ENCODE measurements at places on chromosomes 7 and 10.

GRCh38 chr7:159158888-159159405 is 14.3 kb upstream of the VIPR2 start:
- DNase-seq = no peak

DNA sequence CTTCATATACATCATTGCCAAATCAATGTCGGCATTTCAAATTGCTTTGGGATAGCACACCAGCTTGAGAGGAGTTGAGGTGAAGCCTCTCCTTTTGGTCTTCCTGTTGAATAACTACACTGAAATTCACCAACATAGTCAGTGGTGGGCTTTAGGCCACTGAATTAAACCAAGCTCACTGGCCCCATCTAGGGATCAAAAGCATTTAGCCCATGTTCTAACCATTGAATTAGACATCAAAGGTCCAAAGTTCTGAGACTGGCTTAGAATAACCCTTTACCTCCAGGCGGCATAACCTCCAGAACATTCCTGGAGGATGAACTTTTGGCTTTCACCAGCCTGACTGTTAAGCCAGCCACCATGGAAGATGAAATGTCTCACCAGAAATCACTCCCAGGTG is 54.6 kb downstream of the BPGM start:
- no peak for DNase-seq

- DNase-seq = no peak
These were observed at the start of gene PON1 for GRCh38 chr7:95324431-95324830. PON1 (minus strand) TSS chr7:95324532; CDS start chr7:95324475, 57 bp downstream.

- DNase-seq = no peak
These were observed 2.9 kb downstream of the TECPR1 start for GRCh38 chr7:98249106-98249505.

GRCh38 chr7:2437537-2438148 is 34.2 kb downstream of the CHST12 start:
- no peak for DNase-seq

DNA sequence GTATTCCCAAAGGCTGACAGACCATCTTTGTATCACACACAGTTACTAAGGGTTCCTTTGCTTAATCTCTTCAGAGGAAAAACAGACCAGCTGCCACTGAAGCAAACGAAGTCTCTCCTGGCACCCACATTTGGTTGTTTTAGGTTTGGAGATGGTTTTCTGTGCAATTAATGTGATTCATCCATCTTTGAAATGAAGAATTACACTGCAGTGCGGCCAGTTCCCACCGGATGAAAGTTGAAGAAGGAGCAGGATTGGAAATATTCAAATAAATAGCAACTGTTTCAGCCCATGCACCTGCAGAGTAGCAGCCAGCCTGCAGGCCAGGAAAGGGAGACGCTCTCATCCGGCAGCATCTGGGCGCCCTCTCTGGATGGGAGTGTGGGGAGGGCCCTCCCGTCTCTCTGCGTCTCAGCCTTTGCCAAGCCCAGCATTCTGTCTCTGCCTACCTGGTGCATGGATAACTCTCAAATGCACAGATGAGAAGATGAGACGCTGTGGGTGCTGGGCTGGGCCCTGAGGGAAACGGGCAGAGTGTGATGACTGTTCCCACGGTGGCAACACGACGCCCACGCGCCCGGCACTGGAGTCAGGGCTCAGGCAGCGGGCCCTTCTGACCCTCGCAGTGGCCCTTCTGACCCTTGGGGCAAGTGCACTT is 214.0 kb downstream of the PTPRN2 start:
- peak; percentile 37 for DNase-seq

DNA sequence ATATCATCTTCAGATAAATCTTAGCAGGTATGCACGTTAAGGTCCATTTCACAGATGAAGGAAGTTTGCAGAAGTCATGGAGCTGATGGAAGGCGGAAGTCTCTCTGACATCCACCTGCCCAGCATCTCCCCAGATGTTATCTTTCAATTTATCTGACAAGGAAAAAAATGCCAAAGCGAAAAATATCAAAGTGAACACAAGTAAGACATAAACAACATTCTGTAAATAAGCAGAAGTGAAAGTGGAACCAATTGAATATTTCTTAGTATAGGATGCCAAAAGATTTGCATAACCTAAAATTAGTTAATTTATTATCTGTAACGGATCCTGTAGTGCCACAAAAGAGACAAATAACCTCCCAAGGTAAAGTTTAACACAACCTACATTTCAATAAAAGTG is 73.6 kb upstream of the NEBL start:
- no peak for DNase-seq

DNA sequence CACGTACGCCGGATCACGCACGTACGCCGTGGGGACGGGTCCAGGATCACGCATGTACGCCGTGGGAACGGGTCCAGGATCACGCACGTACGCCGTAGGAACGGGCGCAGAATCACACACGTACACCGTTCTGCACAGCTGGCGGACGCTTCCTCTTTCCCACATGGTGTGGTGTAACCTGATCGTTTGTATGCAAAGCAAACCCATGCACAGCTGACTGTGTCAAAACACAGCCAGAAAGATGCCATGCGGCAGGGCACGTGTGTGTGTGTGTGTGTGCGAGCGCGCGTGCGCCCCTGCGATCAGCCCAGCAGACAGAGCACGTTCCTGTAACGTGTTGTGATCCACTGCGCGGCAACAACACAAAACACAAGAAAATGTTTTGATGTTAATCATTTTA is 573.6 kb downstream of the DNAJB6 start:
- DNase-seq = no peak

DNA sequence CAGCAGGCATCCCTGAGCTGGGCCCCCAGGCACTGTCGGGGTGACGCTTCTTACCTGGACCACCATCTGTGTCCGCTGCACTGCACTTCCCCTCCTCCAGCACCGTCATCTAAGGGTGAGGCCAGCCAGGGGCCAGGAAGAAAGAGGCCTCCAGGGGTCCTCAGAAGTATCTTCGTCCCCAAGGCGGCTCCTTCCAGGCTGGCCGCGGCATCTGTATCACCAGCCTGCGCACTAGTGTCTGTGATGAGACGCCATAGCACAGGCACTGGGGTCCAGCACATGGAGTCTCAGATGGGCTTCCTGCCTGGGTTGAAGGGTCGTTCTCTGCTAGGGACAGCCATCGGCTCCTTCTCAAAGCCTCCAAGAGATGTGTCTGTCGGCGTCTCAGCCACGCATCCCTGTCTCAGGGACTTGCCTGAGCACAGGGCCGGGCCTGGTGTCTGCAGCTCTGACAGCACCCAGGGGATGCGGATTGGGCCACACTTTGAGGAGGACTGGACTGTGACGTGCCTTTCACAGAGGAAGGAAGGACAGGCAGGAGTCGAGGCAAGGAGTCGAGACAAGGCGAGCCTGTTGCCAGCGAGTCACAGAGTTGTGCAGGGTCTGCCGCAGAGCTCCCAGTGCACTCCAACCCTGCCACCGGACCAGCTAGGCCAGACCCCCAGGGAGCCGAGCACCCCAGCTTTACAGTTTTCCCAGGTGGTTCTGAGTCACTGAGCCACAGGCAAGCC is 101.5 kb upstream of the DIP2C start:
- no peak for DNase-seq

DNA sequence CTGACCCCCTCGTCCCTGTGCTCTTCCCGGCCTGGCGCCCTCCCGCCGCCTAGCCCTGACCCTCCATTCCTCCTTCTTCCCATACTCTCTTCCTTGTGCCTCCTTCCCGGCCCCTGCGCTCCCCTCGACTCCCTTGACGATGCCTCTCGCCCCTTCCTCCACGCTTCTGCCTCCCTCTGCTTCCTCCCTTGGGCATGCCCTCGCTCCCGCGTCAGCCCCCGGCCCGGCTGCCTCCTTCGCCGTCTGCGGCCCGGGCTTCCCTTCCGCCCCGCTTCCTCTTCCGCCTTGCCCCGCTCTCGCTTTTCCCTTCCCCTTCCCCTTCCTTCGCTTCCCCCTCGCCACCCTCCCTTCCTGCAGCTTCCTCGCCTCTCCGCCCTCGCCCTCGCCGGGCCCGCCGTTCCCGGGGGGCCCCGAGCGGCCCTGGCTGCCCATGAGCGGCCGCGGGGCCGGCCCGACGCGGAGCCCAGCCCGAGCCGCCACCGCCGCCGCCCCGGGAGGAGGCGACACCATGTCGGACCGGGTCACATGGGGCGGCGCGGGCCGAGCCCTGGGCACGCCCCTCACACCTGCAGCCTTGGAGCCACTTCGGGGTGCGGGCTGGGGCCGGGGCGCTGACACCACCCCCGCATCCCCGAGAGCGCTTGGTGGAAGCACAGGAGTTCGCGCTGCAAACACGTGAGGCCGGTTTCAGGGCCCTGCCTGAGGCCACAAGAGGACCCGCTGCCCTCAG is at the start of gene FBXW4:
FBXW4 (minus strand) TSS at position 497 of the 730 bp plus-strand sequence; CDS start at position 432, 65 bp downstream.
- DNase-seq = no peak

DNA sequence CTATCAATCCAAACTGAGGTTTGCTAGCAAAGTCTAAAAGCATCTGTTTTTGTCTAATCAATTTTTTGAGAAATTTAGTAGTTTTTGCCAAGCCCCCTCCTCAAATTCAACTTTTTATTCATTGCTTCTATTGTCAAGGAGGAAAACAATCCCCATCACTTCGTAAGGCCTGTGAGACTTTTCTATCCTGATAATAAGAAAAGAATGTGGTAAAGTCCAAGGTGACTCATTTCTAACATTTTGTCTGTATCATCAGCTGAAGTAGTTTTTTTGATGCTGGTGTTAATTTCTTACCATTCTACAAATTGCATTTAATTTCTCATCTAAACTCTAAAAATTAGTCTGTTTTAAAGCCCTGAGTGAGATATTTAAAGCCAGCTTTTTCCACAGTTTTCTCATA is 11.7 kb downstream of the ANK3 start:
- no peak for DNase-seq

DNA sequence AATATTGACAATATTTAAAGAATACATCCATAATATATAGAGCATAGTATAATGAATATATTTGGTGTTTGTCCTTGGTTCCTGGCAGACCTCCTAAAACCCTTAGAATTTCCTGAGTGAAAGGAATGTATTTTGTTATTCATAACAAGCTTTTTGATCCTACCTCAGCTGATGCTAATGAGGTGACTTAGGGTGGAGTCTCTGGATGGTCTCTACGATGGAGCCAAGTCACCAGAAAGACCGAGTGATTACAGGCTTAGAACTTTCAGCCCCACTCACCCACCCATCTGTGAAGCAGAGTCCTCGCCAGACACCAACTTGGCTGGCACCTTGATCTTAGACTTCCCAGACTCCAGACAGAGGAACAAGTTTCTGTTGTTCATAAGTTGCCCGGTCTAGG is 35.9 kb downstream of the UPF2 start:
- no peak for DNase-seq

DNA sequence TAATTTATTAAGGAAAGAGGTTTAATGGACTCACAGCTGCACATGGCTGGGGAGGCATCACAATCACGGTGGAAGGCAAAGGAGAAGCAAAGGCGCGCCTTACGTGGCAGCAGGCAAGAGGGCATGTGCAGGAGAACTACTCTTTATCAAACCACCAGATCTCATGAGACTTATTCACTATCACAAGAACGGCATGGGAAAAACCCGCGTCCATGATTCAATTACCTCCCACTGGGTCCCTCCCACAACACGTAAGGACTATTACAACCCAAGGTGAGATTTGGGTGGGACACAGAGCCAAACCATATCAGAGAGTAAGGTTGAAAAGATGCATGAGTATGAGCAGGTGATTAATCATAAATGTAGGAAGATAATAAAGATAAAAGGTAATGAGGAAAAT is 3.2 kb upstream of the JCAD start:
- DNase-seq = no peak

- DNase-seq = no peak
These were observed 34.5 kb upstream of the BPGM start for GRCh38 chr7:134612197-134612596.

GRCh38 chr10:3363311-3364045 is 190.9 kb upstream of the PITRM1 start:
- DNase-seq = no peak

DNA sequence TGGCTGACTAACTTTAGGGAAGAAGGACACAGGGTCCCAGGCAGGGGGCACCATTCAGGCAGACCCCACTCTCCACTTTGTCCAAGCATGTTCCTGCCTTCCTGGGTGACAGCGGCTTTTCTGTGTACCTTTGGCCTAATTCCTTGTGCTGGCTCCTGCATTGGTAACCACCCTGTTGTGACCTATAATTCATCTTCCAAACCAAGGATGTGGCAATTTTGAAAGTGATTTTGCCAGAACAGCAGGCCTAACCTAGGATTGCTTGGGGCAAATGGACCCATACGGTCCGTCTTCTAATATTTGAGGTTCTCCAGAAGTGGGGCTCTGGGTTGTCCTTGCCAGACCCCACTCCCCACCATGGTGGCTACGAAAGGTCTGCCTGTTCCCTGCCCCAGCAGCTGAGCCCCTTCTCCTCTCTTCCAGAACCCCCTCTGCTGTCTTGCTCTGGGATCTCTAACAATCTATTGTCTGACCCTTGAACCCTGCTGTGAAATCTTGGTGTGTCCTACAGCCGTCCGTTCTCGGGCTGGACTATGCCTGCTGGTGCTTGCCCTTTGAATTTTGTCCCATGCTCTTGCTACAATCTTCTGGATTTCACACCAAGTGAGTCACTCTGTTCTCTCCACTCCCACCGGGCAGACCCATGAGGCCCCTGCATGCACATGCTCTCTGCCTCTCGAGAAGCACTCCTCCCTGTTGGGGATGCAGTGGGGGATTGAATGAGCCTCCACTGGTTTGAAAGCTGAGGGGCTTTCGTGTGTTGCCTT is 316.0 kb downstream of the CXCL12 start:
- DNase-seq = no peak

- no peak for DNase-seq
These were observed 24.9 kb downstream of the CALD1 start for GRCh38 chr7:134804351-134804750.

GRCh38 chr7:150449206-150449952 is 1.1 kb upstream of the GIMAP8 start:
- DNase-seq = no peak

- no peak for DNase-seq
These were observed 28.1 kb upstream of the MYL10 start for GRCh38 chr7:101657171-101657570.

- DNase-seq = no peak
These were observed 425.4 kb downstream of the RPS24 start for GRCh38 chr10:78458983-78459638.

DNA sequence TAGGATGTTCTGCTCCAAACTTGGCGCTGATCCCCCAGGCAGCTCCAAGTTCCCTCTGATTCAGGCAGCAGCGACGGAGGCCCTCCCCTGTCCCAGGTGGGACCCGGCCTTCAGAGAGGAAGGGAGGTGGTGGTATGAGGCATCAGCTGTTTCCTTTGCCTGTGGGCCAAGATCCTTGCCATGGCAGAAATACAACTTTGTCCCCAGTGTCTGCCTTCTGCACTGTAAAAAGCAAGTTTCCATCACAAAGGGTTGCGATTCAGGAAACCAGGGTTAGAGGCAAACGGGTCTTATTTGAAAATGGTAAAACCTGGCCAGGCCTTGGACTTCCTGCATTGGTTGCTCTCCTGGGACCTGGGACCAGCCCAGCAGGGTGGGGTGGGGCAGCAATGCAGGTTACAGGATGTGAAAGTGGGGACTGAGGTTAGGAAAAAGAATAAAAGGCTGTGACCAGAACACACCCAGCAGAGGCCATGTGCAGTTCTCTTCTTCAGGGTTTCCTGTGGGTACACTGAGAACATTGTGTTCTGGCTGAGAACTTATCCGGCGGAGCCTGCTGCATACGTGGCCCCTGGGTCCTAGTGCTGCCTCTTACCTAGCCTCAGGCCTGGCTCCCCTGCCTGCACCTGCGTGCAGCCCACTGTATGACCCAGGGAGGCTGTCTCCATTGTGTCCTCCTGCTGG is 25.1 kb upstream of the DDIT4 start:
- DNase-seq = no peak

GRCh38 chr10:124642088-124642710 is 102.0 kb downstream of the FAM53B start:
- DNase-seq = no peak

Data from NCI-H2227 treated with DMSO at 0.1 percent for 48 hours (cell line).